ENCODE measurements at places on chromosomes 11 and 22.

GRCh38 chr22:30326255-30326705, 461 bp downstream of the TBC1D10A start:
- DNase-seq, result no peak

- DNase-seq, result peak; percentile 3
These were observed 66.6 kb upstream of the MPPED2 start for GRCh38 chr11:30652801-30653200.

DNA sequence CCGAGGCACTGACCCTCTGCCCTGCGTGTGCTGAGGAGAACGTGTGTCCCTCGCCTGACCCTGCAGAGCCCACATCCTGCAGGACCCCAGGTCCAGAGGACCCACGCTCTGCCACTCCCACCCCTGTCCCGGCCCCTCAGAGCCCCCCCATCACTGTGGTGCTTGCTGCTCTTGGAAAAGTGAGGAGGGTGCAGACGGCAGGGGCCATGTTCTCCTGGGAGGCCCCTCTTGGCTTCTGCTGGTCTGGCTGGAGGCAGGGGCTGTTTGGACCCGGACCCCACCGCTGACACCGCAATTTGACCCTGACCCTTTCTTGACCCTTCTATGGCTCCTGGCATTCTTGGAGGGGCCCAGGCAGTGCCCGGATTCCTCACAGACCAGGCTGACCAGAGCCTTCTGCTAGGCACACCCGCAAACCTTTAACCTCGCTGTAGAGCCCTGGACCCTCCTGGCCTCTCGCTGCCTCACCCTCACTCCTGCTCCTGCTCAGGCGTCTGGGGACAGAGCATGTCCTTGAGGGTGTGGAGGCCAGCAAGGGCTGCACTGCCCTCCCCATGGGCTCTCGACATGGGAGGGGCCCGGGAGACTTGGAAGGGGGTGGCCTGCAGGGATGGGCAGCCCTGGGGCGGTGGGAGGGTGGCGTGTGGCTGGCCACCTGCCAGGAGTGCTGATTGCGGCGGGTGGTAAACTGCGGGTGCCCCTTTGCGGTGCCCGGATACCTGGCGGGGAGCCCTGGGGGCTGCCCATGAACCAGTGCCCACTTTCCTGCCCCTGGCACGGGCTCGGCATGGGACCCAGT, 37.0 kb upstream of the MUC5AC start:
- no peak for DNase-seq

GRCh38 chr11:58070585-58070984, 39.8 kb downstream of the OR6Q1 start:
- DNase-seq, result no peak

DNA sequence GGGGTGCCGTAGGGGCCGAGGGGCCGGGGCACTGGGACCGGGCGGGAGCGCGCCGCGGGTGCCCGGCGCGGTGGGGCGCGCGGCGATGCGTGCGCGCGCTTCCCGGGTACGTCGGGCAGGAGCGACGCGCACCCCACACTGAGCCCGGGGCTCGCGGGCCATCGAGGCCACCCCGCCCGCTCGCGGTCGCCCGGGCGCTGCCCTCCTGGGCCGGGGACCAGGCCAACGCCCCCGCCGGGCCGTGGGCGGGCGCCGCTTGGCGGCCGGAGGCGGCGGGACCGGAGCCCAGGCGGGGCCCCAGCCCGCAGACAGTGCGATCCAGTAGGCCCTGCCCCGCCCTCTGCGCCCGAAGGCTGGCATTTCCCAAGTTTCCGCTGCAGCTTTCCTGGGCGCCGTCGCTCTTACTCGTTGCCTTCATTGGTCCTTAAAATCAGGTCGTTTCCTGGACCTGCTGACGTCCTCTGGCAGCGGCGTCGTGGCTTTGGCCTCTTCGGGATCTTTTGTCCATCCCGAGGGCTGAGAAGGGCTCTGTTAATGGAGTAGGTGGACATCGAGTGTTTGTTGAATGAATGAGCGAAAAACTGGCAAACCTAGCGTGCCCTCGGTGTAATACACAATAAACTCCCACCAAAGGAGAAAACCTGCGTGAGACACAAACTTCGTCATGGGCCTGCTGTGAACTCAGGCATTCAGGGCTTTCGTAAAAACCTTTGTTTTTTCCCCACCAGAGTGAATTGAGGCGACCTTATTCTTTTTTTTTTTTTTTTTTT, 638 bp downstream of the PARVA start:
- DNase-seq, result peak; percentile 90

- DNase-seq, result no peak
These were observed 1122.3 kb downstream of the BRD1 start for GRCh38 chr22:48705159-48705916.

- DNase-seq, result no peak
These were observed 31.0 kb downstream of the SLC22A6 start for GRCh38 chr11:62953811-62954210.

- DNase-seq, result peak; percentile 42
These were observed 21.3 kb upstream of the PANX1 start for GRCh38 chr11:94107363-94107762.

DNA sequence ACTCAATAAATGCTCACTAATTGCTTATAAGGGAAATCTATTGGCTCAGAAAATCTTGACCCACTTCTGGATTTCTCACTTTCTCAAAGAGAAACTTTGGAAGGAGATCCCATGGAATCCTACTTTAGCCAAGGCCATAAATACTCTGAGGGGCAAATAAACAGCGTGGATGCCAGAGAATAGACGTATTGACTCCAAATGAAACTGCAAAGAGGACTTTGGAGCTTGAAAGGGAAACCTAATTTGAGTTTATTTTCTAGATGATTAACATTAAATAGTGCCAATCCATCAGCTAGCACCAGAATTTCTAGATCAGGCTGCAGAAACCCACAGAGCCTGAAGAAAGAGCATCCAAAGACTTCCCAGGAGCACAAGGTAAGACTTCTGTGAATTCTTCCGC, at the start of gene MS4A18:
Gene MS4A18 (plus strand): TSS at position 301 of the 400 bp plus-strand sequence.
- no peak for DNase-seq

DNA sequence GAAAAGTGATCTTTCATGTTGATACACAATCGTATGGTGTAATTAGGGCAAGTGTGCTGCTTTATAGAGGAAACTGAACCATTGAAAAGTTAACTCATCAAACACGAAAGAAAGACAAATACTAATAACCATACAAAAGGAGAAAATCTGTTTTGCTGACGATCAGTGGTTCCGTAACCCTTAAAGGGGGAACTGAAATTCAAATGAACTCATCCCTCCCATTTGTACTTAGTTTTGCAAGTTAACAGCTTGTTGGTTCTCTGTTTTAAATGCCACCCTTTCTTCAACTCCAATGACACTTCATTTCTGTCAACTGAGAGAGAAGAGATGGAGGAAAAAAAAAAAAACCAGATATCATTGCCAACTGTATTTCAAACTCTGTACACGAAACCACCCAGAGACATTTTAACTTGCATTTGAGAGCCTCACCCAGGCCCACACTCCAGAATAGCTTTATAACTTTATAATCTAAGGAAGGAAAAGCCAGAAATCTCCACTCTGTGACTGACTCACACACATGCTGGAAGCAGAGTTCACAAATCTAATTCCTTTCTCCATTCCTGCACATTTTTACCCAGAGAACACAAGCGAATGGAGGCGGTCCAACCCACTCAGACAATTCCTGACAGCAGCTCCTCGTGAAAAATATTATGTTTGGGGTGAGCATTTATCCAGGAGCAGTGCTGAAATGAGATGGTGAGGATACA, 17.4 kb upstream of the CSNK2A3 start:
- no peak for DNase-seq

- peak; percentile 82 for DNase-seq
These were observed 7.1 kb downstream of the CD44 start for GRCh38 chr11:35146074-35146521.

DNA sequence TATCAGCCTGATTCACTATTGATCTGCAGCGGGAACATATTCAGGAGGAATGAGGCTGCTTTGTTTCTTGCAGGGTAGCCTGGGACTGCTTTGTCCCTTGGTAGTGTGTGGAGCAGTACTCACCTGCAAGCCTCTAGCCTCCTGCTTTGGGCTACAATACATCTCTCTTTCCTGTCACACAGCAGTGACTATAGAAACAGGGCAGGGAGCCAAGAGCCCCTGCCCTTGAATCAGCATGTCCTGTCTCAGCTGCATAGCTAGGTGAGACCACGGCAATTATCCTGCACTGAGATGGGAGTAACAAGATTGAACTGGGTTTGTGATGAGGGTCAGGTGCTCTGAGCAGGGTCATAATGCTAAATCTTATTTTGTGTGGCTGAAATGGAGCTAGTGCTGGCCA, 191.9 kb downstream of the NELL1 start:
- no peak for DNase-seq

- no peak for DNase-seq
These were observed 1176.4 kb downstream of the BRD1 start for GRCh38 chr22:48651036-48651890.

GRCh38 chr11:38005597-38005996, 1407.6 kb upstream of the RAG2 start:
- DNase-seq, result peak; percentile 11

GRCh38 chr22:24741769-24742168, 32.8 kb downstream of the PIWIL3 start:
- no peak for DNase-seq
